ENCODE measurements at places on chromosomes 6 and 20.

DNA sequence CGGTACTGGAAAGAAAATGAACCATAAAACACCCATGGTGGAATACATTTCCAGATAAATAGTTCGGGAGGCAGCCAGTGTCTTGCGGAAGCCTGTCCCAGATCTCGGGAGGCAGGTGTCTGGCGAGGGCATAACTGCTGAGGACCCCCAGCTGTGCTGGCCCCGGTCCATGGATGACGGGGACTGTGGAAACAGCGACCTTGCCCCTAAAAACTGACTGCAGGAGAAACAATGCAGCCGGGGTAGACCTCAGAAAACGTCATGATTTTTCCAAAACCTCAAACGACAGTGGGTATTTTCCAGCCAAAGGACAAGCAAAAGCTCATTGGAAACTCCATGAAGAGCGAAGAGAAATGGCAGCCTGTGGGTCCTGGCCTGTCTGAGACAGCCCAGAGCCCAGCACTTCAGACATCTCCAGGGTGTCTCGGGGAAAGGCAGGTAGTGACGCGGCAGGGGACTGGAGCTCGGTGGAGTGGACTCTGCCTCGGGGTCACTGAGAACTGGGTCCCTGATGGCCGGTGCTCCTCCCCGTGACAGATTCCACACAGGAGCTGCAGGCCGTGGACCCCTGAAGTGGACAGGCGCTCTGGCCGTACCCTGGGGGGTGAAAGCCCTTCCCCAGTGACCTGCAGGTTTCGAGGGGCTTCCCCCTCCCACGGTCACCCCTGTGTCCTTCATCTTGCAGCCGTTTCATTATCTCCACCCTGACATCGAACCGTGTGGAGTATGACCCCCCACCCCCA, 188.6 kb downstream of the SYNDIG1 start:
- no peak for DNase-seq

DNA sequence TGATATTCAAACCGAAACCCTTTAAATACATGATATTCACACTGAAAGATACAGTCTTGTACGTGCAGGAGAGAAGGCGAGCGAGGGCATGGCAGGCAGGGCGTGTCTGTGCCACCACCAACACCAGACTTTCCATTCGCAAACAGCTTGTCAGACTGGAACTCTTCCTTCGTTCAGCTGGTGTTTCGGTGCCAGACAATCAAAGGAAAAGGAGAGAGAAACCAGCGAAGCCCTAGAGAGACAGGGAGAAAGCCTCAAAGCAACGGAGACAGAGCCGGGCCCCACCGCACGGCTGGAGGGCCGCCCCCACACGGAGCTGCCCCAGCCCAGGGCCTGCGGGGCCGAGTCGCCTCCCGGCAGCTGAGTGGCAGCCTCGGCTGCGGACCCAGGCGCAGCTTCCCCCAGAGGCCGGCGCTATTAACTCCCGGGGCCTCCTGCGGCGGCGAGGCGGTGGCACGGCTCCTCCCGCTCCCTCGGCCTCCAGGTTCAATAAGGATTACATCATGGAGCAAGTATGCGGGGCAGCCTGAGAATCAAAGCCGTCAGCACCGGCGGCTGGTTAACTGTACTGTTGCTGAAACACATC, 32.1 kb upstream of the NR2E1 start:
- peak; percentile 59 for DNase-seq

DNA sequence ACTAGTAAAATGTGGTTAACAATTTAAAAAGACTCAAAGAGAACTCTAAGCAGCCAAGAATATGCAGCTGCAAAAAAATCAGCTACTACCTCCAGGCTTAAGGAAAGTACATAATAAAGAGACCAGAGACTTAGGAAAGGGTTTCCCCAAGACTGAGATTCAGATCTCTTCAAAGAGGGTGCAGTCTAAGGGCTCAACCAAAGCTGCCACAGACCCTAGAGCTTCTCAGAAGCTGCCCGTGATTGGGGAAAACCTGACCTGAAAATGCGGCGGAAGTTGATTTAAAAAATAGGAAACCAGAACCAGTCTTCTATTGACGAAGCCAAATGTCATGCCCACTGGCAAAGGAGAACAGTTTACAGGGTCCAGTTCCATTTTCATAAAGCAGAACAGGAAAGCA, 516.8 kb upstream of the MARCKS start:
- no peak for DNase-seq

DNA sequence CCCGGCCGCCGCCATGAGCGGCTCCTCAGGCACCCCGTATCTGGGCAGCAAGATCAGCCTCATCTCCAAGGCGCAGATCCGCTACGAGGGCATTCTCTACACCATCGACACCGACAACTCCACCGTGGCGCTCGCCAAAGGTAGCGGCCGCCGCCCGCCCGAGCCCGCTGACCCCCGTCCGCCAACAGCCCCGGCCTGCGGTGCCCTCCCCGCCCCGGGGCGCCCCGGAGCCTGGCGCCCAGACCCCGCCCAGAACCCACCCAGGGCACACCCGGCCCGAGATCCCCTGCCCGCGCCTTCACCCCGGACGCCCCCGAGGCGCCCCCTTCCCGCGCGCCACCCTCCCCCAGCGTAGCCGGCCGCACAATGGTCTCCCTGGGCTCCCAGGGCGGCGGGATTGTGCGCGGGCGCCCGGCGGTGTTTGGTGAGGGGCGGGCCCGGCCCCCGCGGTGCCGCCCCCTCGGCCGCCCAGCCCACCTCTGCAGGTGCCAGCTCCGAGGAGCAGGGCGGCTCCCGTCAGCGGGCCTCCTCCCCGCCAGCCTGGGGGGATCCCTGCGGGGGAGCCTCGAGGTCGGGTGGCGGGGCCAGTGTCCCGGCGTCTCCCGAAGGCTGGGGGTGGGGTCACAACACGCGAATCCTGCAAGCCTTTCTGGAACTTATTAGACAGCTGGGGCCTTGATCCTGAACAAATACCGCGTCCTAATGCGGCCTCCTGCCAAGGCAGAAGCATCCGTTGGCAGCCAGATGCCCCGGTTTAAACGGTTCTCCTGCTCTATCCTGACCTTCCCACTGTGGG, 577 bp downstream of the LSM14B start:
- peak; percentile 16 for DNase-seq

GRCh38 chr6:167046861-167047495, 47.8 kb downstream of the CEP43 start:
- no peak for DNase-seq

DNA sequence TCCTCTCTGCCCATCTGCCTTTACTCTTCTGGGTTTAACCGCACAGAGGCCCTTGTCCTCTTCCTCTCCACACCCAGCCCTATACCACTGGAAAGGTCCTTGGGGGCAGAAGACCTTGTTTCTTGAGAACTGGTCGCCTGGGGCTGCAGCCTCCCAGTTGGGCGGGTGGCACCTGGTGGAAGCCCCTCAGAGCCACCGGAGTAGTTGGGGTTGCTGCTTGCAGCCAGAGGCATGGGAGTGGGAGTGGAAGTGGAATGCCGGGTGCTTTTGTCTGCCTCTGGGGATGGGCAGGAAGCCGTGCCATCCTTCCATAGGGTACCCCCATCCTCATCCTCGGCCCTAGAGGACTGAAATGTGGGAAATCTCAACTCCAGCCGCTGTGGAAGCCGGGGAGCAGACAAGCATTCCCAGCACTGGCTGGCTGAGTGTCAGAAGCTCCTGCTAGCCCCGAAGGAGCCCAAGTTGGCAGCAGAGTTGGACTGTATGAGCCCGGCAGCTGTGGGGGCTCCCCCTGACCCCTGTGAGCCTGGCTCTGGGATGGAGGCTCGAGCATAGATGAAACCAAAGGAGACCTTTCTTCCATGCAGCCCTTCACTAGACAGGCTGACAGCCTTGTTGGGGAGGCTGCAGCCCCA, 1.2 kb downstream of the VSTM2L start:
- no peak for DNase-seq

- no peak for DNase-seq
These were observed 92.9 kb downstream of the TFAP2C start for GRCh38 chr20:56722042-56722441.

- DNase-seq: no peak
These were observed 146.8 kb downstream of the TFAP2A start for GRCh38 chr6:10268111-10268510.

DNA sequence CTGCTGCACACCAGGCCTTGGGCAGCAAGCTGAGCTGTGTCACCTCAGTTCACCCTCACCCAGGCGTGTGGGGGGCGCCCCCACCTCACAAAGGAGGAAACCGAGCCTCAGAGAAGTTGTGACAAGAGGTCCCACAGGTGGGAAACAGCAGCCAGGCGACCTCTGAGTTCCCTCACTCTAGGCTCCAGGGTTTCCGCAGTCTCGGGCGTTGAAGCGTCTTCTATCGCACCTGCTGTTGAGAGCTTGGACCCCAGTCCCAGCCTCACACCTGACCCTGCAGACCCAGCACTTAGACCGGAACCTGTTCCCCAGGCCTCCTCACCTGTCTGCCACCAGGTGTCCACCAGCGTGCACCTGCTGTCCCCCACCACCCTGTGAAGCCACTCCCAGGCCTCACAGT, 22.3 kb upstream of the APMAP start:
- no peak for DNase-seq

DNA sequence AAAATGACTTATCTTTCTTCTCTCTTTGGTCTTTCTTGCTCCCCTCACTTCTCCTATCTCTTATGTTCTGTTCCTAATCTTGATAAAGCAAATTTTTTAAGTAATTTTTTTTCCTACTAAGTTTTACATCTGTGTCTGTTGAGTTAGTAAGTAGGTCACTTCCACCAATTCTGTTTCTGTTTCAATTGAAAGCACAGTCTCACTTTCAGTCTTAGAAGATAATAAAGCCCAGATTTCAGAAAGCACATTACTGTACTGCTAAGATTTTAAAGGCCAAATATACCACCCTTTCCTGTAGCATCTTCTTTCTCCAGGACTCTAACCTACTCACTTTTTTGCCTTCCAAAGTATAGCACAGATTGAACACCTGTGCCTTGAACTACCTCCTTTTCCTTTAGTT, 866.1 kb upstream of the ADGRB3 start:
- DNase-seq: no peak

DNA sequence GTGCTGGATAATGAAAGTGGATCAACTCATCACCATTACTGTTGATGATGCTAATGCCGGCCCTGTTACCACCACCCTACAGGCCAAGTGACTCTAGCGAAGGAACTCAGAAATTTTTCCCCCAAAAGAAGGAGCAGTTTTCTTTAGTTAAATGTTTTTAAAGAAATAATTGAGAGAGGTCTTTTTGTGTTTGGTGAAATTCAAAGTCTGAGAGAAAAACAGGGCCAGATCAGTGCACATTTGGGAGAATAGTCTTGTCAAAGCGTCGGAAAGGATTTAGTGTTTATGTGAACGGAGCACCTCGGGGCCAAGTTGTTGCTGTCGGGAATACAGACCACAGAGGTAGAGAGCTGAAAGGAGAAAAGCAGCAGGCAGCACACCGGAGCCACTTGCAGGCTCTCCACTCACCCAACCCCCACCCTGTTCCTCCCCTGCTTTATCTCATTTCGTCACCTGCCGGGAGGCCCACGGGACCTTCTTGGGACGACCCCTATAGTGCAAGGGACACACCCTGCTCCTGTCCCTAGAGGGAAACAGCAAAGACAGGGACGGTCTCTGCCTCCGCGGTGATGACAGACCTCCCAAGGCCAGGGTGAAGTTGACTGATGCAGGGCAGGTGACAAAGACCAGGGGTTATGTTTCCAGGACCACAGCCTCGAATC, 6.8 kb downstream of the TFAP2B start:
- DNase-seq: no peak

DNA sequence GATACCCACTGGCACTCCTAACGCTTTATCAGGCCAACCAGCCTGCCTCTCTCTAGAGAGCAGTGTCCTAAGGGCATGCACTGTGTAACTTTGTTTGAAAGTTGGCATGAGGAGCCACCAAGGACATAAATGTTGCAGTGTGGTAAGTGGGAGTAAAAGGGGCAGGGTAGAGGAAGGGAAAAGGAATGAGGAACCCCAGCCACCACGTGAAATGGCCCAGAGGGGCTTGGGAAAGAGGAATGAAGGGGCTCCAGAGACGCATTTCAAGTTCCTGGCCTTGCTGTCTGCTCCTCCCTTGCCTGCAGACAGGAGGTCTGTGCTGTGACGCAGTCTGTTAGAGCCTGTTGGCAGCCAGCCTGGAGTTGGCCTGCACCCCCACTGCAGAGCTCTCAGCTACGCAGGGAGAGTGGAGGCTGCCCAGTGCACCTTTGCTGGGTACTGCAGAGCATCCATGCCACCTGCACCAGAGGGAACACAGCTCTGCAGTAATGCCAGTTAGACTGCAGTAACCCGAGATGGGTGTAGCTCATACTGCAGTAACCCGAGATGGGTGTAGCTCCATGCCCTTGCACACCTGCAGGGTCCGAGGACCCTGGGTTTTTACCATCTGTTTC, 86.8 kb upstream of the SNAP25 start:
- no peak for DNase-seq

- no peak for DNase-seq
These were observed 1.9 kb upstream of the EBF4 start for GRCh38 chr20:2690718-2691117.

DNA sequence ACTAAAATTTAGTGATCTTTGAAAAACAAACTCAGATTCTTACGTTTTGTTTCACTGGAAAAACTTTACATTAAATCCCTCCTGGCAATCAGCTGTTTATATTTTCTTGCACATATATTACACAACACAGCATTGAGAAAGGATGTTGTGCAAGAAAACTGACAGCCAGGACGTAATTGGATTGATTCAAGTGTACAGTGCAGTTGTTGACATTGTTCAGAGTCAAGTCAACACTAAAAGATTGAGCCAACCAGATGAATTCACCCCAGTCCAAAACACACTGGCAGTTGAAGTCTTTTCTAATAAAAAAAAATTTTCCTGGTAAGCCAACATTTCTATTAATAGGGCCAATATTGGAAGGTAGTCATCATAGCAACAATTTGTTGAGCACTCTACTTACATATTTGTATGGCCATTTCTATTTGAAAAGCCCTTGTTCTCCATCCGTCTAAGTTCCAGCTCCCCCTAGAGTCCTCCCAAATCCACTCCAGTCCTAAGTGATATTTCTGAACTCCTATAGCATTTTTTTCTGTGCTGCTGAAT, 20.9 kb upstream of the VNN1 start:
- DNase-seq: peak; percentile 76

DNA sequence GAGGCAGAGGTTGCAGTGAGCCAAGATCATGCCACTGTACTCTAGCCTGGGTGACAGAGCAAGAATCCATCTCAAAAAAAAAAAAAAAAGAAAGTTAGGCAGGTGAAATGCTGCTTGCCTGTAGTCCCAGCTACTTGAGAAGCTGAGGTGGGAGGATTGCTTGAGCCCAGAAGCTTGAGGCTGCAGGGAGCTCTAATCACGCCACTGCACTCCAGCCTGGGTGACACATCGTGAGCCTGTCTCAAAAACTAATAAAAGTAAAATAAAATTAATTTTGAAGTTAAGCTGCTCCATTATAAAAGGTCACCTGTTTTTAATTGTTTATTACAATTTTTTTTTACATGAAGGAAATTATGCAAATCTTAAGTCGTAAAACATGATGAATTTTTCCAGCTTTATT, 23.2 kb upstream of the SAMHD1 start:
- no peak for DNase-seq

DNA sequence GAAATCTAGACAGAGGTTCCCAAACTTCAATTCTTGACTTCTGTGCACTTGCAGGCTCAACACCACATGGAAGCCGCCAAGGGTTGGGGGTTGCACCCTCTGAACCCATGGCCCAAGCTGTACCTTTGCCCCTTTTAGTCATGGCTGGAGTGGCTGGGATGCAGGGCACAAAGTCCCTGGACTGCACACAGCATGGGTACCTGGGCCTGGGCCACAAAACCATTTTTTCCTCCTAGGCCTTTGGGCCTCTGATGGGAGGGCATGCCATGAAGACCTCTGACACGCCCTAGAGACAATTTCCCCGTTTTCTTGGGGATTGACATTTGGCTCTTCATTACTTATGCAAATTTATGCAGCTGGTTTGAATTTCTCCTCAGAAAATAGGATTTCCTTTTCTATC, 342.0 kb downstream of the TPBG start:
- DNase-seq: no peak

Measured in trophoblast cell (in vitro differentiated cells and primary cell).